Hematopoietic multipotent progenitor cell treated with erythropoietin and hydrocortisone succinate and interleukin-3 and kit ligand, for 15 days (in vitro differentiated cells): ENCODE measurements at places on chromosomes 16 and 17.

GRCh38 chr17:64202683-64203344 lies 60.2 kb downstream of the TEX2 start:
- no peak for DNase-seq

DNA sequence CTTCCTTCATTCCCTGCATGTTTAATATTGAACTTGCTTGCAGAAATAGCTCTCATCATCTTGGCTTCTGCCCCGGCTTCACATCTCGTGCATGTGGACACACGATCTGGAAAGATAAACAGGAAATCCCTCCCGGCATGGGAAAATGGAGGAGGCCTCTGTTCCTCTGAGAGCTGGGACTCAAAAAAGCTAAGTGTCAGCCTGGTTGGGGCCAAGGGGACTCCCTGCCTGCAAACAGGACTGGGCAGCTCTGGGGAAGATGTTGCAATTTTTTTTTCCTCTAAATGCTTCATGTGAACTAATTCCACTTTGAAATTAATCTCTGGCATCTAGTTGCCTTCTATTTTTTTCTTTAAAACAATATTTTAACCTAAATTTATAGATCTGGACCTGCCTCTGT lies 24.8 kb downstream of the ITPRIPL2 start:
- DNase-seq = no peak

DNA sequence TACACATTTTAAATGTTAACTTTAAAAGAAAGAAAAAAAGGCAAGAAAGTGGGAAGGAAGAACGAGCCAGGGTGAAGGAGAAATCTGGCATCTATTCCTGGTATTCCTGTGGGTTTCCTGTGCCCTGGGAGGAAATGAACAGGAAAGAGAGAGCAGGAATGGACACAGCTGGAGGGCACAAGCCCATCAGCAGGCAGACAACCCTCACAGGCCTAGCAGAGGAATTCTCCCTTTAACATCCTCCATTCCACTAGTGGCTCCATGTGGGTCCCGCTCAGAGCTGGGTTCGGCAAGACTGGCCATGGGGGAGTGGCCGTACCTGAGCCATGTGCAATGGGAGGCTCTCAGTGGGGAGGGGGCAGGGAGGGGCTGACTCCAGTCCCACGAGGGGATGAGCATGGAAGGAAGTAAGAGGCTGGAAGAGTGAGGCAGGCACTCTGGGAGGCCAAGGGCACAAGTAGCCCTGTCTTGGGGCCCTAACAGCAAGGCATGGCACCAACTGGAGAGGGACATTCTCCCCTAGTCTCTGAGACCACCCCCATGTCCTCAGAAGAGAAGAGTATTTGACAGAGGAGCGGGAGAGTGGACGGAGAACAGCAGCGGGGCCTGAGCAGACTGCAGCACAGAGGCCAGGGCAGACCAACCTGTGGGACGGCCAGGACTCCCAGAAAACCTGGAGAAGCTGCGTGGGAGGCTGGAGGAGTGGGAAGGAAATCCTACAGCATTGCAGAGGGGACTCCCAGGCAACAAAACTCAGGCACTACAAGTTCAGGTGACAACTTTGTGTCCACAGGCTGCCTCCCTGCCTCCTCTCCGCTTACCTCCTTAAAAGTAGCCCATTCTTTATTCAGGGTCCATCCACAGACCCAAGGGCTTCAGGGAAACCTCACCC lies 30.2 kb downstream of the TK2 start:
- DNase-seq = no peak

GRCh38 chr17:72687886-72688285 lies 404.6 kb downstream of the SLC39A11 start:
- no peak for DNase-seq

GRCh38 chr16:12090151-12090530 lies 113.6 kb downstream of the SNX29 start:
- no peak for DNase-seq

DNA sequence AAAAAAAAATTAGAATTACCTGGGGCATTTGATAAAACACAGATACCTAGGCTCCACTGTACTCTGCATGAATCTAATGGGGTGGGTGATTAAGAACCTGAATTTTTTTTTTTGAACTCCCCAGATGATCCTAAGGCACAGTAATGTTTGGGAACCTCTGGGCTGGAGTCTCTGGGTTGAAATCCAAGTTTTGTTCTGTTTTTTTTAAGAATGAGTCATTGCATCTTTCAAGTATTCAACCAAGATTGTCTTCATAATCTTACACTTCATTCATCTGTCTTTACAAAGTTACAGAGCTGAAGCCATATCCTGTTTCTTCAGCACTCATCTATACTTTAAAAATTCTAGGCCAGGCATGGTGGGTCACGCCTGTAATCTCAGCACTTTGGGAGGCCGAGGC lies 52.6 kb downstream of the PIGL start:
- no peak for DNase-seq

DNA sequence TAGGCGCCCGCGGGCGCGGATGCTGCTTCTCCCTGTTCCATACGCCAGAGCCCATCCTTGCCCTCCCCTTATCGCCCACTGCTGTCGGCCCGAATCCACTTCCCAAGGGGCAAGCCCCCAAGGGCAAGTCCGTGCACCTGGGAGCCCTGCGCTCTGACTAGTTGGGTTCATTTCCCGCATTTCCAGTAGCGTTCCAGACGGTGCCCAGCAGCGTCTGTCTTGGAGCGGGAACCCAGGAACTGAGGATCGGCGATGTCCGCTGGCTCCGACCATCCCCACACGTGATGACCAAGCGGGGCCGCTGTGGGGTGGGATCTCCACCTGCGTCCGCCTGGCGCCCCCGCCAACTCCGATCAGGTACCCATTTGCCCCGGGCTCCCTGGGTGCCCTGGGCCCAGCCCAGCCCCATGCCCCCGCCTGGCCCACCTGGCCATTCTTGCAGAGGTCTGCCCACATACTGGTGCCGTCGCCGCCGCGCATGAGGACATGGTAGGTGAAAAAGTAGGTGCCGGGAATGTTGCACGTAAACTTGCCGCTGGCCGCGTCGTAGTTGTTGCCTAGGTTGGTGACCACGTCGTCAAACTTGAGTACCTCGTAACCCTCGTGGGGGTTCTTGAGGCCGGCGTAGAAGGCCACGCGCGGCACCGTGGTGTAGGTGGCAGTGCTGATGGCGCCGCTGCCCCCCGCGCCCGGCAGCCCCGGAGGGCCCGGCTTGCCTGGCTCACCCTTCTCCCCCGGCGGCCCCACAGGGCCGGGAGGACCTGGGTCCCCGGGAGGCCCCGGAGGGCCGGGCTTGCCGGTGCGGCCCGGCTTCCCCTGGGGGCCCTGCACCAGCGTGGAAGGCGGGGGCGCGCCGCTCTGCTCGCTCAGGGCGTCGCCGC lies 837 bp downstream of the C1QL1 start:
- no peak for DNase-seq

DNA sequence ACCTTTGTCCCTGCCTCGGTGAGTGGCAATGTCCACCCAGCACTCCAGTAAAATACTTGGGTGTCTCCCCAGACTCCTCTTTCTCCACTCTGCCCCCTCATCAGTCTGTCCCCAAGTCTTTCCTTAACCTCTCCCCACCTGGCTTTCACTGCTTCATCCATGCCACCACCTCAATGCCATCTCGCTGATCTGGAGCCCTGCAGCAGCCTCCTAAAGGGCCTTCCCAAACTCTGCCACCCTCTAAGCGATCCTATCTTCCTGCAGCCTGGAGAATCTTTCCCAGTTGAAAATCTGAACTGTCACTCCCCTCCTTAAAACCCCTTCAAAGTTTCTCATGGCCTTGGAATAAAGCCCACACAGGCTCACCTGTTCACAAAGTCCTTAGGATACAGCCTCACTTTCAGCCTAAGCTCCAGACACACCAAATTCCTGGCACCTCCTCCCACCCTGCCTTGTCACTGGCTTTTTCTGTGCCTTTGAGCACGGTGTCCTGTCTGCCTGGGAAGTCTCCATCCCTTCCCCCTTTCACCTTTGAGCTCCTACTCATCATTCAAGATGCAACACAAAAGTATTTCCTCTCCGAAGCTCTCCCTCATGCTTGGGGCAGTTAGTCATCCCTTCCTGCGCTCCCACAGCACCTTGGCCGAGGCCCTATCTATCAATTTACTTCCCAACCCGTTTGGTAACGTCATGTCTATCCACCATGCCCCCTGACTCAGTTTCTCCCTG lies 2.8 kb downstream of the WNK4 start:
- DNase-seq = no peak
